ENCODE measurements at places on chromosomes 2 and 18.

- no peak for DNase-seq
Observed at GRCh38 chr2:240043279-240043989, 9.9 kb downstream of the OR6B3 start.

DNA sequence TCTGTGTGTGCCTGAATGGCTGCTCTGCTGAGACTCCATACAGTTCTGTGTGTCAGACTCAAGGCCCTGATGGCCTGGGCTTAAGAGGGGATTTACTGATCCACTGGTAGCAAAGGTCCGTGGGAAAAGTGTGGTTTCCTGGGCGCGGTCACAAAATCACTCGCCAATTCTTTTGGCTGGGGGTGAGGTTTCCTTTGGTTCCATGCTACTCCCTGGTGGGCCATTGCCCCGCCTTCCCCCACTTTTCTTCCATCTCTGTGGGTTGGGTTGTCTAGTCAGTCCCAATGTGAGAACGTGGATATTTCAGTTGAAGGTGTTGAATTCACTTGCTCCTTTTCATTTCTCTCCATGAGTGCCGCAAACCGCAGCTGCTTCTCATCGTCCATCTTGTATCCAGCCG lies 162.7 kb upstream of the NRXN1 start:
- no peak for DNase-seq

DNA sequence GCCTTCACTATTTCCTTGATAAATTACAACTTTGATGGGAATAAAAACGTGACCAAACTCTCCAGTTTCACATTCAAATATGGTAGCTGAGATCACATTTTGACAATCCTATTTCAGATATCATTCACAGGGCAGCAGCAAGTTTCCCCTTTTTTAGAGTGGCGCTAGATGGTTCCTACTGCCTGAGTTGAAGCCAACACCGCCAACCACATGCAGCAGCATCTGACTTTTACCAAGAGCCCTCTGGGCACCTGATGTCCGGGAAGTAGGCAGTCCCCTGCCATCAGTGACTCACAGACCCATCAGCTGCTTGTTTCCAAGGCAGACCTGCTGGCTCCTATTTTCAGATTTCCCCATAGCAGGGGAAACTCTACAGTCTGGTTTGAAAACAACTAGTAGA lies 4.0 kb upstream of the MREG start:
- no peak for DNase-seq

GRCh38 chr2:146801886-146802285 lies 1042.9 kb upstream of the ACVR2A start:
- DNase-seq = no peak

DNA sequence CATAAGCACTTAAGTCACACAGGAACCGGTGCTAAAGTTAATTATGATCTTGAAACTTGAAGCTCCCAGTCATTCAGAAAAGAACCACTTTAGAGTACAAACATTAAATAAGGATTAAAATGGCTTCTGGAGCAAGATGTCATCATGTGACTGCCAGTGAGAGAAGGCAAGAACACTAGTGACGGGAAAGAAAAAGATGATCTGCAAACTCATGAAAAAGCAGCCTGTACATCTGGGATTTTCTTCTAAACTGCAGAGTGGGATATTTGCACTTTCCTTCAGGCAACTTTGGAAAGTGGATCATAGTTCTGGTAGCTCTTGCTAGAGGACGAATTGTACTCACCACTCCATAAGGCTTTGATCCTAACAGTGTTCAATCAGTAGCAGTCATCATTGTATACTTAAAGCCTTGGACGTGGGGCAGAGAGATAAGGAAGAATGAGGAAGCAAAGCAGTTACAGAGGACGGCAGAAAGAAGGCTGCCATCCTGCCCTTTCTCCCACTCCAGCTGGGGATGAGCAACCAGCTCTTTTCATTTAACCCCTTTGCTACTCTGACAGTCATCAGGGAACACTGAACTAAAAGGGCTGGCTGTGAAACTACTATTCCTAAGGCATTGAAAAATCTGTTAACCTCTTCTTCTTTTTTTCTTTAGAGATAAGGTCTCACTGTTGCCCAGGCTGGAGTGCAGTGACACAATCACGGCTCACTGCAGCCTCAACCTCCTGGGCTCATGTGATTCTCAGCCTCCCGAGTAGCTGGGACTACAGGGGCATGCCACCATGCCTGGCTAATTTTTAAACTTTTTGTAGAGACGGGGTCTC lies 18.1 kb downstream of the ABHD3 start:
- no peak for DNase-seq

Measured in stimulated activated CD4-positive, alpha-beta T cell treated with anti-CD3 and anti-CD28 coated beads, Interleukin-1b, Interleukin-23, amount 100 ng/mL, for 1 hour (primary cell).